ENCODE measurements at places on chromosomes 3 and 15.
A peak's percentile ranks its signal among the peaks of the same experiment; 100 is the strongest.

DNA sequence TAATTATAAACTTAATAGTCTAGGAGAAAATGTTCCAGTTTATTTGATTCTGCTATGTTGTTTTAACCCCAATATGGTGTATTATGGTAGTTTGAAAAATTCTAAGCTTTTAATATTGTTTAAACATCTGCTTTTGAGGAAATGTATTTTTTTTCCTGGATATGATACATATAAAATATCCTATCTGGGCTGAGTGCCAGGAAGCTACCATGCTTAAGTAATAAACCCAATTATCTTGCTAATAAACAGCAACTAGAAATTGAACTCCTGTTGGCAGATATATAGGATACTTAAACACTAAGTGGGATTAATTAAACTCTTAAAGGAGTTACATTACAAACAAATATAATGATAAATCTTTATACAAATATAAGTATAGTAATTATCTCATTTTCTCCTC is 293.7 kb upstream of the GRM7 start:
- DNase-seq: no peak

- peak; percentile 37 for DNase-seq
These were observed 17.5 kb downstream of the FAM240A start for GRCh38 chr3:46629551-46630517.

- no peak for DNase-seq
These were observed 20.5 kb downstream of the CCR9 start for GRCh38 chr3:45906681-45907407.

DNA sequence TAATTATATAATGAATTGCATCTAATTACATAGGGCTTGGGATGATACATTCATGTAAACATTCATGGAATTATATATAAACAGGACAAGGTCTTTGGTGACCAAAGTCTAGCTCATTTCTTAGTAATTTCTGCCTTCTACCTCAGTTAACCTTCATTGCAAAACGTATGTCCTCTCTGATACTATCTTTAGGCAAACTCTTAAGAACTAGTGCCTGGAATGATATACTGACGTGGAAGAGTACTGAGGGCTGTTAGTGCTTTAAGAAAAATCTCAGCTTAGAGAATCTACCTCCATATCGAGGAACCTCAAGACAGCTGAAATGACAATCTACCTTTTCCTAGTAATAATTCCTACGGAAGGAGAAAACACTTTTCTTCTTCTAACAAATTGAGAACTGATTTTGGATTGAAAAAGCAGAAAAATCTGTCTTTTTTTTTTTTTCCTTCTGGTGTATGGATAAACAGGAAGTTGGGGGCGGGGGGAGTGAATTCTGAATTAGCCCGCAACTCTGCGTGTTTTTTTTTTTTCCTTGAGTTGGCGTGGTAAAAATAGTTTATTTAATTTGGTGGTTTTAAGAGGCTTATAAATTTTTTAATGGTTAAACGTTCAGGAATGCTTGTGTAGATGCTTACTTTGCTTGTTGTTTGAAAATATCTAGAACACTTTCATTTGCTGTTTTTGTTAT is 43.2 kb downstream of the RARB start:
- no peak for DNase-seq

GRCh38 chr3:136142592-136142991 is 53.5 kb downstream of the MSL2 start:
- DNase-seq: no peak

DNA sequence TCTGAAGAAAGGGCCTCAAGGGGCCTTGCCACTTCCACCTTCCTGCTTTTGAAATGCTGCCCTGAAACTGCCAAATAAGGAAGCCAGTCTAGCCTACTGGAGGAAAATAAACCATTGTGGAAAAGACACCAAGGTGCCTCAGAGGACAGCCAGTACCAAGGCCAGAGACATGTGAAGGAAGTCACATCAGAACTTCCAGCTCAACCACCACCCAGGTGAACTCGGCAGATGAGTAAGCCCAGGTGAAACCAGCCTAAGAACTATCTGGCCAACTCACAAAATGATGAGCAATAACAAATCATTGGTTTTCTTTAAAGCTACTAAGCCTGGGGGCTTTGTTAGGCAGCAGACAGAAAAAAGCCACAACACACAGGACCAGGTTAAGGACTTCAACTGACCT is 103.0 kb downstream of the MAGI1 start:
- no peak for DNase-seq

DNA sequence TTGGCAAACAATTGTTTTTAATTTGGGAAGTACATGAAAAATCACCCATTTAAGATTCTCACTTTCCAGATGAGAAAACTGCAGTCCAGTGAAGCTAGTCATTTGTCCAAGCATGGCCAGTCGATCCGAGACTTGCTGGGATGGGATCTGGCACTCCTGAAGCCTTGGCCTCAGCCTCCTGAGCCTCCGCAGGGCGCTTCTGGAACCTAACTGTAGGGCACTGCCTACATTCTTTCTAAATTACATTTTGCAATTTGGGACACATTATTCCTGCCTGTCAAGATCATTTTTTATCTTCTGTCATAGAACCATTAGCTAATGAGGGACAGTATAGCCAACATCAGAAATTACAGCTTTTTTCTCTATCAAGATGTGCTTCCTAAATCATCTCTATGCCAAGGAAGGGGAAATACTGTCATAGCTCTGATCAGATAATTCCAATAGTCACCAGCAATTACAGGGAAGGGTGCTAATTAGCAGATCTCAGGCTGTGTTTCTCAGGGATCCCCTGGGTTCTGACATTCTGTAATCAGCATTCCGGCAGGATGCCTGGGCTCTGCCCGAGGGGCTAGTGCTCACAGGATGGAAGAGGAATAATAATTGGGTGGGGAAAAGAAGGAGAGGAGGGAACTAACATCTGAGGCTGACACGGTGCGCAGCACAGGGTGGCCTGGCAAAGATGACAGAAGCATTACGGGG is 28.3 kb downstream of the ANAPC13 start:
- no peak for DNase-seq
